ENCODE measurements at places on chromosomes 11 and 22.

DNA sequence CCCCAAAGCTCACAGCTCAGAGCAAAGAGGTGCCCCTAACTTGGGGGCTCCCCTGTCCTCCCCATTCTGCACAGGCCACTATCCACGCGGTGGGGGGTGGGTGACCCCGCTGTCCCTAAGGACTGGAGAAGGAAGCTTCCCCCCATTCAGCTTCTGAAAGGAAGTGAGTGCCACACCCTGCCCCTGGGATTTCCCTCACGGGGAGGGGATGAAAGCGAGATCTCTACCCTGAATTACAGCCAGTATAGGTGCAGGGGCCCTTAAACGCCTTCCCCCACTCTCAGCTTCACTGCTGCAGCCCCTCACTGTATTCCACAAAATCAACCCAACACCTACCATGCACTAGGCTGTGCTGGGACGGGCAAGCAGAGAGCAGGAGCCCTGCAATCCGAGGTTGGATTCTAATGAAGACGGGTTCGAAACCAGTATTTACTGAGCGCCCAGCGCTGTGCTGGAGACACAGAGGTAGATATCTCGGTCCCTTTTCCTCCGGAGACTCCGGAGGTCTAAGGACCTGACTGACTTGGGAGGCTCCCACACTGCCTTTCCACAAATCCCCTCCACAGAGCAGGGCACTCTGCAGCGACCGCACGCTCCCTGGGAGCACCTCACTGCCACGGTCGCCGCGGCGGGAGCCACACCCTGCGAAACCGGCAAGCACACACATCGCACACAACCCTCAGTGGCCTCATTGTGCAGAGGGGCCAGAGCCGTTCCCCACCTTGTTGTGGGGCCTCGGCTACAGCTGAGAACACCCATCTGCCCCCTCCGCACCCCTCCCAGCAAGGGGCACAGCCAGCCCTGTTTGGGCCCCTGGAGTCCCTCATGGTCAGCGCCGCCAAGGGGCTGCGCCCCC, 1.8 kb downstream of the AHNAK start:
- no peak for DNase-seq

DNA sequence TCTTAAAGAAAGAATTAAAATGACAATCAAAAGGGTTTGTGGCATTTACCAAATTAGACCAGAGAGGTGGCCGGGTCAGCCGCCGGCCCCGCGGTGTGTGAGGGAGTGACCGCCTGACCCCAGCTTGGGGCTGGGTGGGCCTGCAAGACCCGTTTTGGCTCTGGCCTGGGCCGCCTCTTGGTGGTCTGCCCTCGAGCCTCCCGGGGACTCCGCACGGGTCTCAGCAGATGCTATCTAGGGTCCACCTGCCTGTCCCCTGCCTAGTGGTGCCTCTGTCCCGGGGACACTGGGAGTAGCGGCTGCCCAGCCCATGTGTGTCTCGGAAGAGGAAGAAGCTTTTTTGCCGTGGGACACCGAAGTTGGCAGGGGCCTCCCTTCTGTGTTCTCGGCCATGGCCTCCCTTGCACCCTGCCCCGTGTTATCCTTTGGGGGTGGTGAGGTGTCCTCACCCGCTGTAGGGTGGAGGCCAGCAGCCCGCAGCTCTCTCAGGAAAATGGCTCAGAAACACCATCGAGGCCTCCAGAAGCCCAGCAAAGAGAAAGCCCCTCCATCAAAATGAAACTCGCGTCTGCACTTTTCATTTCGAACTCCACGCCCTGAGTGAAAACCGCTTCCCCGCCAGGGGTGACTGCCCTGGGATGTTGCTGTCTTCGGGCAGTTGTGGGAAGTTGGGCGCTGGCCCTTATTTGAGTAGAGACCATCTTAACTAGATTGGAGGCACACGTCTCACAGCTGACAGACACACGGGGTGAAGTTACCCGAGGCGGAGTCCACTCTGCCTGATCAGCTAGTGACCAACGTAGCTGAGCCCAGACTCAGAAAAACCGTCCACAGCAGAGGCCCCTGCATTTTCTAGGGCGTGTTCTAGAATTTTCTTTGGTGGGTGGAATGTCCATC, 8.0 kb downstream of the CCND1 start:
- DNase-seq = no peak

DNA sequence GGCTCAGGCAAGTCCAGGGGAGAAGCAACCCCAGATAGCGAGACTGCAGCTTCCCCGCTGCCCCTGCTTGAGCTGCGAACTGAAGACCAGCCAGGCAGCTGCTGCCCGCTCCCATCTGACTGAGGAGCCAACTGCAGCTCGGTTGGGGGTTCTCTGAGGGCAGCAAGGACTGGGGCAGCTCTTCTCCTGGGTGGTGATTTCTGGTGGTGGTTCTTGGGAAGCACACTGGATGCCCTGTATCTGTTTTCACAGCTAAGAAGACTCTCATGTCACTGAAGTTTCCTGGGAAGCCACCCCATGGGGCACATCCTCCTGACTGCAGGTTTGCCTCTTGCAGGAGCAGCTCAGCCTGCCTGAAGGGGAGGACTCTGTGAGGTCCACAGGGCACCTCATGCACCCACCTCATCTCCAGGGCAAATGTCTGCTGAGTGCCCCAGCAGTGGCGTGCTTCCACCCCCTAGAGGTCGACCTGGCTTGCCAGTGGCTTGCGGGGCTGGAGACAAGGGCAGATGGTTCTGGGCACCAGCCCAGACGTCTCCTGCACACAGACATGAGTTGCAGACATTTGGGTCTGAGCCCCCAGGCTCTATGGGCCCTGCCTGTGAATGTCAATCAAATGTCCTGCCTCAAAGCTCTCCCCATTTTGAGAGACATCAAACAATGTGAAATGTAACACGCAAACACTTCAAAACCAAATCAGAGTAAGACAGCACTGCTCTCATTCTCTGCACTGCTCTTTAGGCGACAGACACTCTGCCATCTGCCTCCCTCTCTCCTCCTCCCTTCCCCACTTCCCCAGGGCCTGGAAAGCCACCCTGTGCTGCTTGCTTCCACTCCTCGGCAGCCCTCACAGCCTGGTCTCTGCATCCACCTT, 800.9 kb downstream of the BRD1 start:
- no peak for DNase-seq

GRCh38 chr11:76674517-76675400, 4.2 kb upstream of the LRRC32 start:
- peak; percentile 46 for DNase-seq

GRCh38 chr22:44601725-44602124, 100.3 kb upstream of the PRR5 start:
- DNase-seq = no peak

Data from GM18507 (cell line).